Endothelial cell of umbilical vein (primary cell): ENCODE measurements at places on chromosomes 11 and 22. TPM values are rescaled to one million over a fixed set of nuclear protein-coding genes. Genes with fewer than 3 reads are reported as not detected.

DNA sequence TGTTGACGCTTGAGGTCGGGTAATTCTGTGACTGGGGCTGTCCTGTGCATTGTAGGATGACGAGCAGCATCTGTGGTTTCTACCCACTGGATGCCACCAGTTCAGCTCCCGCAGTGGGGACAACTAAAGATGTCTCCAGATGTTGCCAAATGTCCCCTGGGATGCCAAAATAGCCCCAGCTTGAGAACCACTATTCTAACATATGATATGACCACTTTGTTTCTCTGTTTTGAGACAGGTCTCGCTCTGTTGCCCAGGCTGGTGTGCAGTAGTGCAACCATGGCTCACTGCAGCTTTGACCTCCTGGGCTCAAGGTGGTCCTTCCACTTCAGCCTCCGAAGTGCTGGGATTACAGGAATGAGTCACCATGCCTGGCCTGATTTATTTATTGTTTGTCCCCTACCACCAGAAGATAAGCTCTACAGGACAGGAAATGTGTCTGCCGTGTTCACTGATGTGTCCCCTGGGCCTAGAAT is 4.4 kb upstream of the MEN1 start:
- no peak for DNase-seq

Gene FGF19
- 0.03 TPM in 1 of 2 replicates, not detected in the other for polyA plus RNA-seq

- DNase-seq: no peak
Observed at GRCh38 chr11:41996533-41996932, 537.1 kb upstream of the LRRC4C start.

DNA sequence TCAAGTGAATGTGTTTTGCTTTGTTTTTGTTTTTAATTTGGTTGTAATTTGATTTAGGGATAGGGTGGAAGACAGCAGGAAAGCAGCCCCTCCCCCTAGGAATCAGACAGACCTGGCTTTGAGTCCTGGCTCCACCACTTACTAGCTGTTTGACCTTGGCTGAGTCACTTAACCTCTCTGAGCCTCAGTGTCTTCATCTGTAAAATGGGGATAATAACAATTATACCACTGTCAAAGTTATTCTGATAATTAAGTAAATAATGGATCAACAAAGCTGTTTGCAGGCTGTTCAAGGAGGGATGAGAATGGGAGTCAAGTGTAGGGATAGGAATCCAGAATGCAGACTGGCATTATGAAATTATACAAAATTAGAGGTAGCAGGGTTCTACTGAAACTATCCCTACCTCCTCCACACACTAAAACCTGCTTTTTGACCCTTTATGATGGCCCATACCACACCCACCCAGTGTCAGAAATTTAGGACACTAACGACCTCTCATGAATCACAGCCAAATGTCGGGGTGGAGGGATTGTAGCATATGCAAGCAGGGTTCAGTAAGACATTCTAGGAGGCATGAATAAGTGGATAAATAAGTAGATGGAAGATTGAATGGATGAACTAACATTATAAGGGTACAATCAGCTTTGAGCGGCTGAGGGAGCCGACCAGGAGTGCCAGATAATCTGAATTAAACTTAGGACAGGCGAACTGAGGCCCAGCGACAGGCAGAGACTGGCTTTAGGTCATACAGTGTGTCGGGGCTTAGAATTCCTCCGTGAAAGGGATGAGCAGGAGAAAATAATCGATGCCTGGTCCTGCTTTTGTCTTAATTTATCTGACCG is 974 bp downstream of the ANAPC15 start:
- no peak for DNase-seq

DNA sequence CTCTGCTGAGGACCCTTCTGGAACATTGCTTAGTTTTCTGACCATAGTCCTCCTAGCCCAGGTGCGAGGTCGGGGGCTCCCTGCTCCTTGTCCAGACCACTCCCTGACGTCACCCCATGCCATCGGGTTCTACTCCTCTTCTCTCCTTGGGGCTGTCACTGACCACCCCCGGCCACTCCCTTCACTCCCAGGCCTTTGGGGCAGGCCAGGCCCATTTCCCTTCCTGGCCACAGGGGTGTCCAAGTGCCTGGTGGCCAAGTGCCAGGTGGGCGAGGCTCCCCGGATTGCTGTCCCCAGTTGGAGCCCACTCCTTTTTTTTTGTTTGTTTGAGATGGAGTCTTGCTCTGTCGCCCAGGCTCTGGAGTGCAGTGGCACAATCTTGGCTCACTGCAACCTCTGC is 19.5 kb downstream of the MRGPRD start:
- no peak for DNase-seq

Gene RRP8
- polyA plus RNA-seq: 6.4 and 7.2 TPM in 2 replicates

DNA sequence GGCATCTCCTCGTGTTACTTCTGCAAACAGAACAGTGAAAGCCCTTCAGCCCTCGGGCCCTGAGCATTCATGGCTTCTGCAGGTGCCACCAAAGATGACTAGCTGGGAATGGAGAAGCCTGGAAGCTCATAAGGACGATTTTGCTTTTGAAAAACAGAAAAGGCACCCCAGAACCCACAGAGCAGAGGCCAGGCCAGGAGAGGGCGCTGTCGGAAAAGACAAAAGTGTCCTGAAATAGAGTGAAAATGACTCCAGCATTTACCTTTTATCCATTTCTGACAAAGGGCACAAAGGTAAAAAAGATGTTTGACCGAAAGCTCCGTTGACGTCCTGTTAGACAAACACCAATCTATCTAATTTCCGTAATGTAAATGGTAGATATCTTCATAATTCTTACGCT is 37.6 kb downstream of the ZNF195 start:
- DNase-seq: peak; percentile 43

Gene LRRN4CL
- 0.03 TPM in 1 of 2 replicates, not detected in the other for polyA plus RNA-seq
